ENCODE measurements at places on chromosomes 3 and 15.

DNA sequence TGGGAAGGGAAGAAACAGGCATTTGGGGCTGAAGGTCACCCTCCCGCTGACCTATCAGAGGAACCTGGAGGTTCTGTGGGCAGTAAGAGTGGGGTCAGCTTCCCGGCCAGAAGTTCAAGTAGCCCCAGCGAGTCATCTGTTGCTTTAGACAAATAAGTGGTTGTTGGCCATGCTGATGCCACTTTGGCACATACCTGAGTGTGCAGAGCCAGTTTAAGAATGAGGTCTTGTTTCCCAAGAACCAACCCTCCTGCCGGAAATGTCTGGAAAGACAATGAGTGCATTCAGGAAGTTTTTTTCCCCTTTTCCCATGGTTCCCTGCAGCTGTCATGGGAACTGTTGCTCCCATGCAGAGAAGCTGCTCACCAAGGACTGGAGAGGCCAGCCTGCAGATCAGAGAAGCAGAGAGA is 166.7 kb downstream of the ZNF621 start:
- DNase-seq, result no peak

DNA sequence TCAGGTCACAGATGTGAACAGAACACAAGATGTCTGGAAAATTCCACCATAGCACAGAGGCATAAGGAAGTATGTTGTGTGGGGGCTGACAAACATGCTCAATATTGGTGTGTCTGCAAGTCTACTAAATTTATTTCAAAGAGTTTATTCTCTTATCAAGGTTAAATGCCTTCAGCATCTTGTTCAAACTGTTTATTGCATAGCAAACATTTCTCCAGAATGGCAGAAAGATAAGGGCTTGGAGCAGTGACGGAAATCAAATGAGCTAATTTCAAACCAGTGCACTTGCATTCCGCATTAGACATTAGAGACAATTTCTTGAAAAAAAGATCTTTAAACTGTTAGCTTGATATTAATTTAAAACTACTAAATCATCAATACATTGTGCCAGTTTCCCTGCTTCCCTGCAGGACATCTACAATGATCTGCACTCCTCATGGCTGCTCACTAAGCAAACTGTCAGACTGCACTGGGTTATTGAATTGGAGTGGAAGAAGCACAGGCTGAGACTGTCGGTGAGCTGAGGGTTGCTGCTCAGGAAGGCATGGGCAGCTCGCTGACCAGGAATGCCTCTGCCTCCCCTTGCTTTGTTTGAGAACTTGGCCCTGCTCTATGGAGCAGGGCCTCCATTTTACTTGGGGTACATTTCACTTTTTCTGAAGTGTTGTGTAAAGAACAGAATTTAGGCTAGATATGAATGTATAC is 89.4 kb downstream of the KCNAB1 start:
- DNase-seq, result no peak

DNA sequence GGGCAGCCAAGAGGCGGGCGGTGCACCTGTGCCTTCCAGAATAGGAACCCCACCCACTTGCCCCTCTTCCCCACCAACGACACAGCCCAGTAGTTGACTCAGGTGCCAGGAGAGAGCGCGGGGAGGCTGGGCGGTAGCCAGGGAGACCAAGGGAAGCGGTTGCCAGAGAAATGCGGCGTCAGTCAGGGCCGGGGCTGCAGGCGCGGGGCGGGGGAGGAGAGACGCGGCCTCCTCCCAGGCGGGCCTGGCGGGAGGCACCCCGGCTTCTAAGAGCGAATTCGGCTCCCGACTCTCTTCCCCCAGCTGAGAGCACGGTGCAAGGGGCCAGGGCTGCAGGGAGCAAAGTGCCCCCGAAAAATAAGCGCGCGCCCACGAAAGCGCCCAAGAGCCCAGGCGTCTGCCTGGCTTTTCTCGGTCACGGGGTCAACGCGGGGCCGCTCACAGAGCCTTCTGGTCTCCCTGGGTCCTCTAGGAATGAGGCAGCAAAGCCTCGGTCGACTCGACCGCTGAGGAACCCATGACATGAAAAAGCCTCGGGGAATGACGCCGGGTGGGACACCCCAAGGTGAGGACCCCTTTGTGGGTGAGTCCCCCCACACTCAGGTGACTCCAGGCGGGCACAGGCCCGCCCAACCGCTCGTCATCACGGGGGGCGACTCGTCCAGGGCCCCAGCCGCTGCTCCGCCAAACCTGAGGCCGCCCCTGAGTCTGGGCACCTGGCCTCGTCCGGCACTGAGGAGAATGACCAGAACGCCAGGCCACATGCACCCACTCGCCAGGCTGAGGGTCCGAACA is 716 bp downstream of the CPEB1 start:
- no peak for DNase-seq

DNA sequence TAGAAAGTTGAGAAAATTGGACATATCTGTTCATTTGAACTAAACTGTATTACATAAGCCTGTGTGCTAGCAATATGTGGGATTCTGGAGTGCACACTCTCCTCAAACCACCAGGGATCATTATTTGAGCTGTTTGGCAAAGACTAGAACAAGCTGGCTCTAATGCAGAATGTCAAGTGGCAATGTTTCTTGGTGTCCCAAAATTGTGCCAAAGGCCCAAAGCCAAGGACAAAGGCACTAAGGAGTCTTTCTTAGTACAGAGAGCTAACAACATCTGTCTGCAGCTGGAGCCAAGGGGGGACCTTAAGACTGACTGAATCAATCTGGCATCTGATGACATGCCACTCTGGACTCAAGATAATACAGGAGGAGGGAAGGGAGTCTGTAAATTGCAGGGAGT is 76.7 kb upstream of the STRIT1 start:
- DNase-seq, result no peak

DNA sequence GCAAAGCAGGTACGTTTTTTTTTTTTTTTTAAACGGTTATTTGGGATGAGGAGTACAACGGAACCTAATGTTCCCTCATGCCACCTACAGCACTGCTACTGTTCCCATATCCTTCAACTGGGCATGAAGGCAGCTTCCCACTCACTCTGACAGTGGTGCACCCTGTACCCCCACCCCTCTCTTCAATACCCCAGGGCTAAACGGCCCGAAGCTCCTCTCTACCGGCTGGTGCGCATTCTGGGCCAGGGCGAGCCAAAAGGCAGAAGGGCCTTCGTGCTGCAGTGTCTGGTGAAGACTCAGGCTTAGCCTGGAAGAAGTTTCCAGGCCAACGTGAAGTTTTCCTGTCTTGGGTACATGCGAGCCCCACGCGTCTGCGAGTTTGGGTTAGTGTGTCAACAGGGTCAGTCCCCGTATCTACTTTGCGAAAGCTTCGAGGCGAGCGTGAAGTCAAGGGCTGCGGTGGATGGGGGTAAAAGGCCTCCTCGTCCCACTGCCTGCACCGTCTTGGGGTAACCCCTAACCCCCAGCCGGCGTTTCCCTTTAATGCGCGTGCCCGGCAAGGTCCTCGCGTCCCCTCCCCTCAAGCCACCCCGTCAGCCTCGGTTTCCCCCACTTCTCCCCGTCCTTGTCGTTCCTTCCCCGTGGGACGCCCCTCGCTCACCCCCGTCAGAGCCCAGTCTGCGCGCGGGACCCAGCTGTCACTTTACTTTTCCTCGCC is 765 bp upstream of the UBE2E2 start:
- DNase-seq, result no peak

DNA sequence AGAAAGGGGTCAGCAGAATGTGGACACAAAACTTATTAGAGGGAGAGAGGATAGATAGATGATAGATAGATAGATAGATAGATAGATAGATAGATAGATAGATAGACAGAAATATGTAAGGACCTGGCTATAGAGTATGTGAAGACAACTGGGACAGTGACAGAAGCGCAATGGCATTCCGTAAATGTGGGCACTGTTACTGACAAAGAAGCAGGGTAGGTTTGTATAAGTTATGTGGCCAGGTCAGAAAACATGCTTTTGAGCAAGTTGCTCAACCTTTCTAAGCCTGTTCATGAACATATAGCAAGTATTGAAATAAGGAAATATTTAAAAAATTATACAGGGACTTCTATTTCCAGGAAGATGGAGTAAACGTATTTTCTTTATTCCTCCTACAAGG is 17.3 kb upstream of the SNTN start:
- DNase-seq, result no peak

DNA sequence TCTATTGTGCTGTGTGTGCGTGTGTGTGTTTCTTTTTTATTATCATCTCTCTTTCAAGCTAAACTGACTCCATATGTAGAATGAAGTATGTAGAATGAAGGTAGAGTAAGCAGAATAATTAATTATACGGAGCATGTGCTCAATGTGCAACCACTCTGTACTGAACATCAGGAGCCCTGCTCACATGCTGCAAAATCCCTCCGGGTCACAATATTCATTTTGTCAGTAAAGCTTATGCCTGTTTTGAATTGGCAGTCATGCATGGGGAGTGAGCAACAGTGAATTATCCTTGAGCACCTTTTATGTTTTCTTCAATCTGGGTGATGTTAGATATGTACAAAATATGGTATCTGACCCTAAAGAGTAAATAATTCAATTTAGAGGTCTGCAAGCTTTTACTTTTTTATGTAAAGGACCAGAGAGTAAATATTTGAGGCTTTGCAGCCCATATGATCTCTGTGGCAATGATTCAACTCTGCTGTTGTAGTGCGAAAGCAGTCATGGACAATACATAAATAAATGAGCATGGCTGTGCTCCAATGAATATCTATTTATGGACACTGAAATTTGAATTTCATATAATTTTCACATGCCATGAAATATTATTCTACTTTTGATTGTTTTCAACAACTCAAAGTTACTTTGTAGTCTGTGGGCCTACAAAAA is 199.9 kb downstream of the VGLL3 start:
- no peak for DNase-seq

DNA sequence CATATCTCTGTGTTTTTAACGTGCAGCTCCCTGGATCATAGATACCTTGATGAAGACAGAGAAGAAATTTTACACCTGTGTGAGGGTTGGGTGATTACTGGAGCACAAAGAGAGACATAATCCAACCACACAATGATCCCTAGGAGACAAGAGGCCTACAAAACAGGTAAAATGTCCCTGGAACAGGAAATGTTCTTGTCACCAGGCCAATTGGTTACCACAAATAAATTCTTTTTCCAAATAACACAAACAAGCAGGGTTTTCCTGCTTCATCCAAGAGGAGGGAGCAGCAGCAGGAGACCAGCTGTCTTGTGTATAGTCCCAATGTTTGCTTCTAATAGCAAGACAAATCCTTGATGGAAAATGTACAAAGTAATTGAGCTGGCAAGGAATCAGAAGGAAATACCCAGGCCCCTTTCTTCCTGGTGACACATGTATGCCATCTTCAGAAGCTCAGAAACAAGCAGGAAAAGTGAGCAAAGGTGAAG is 1.4 kb downstream of the MGLL start:
- DNase-seq, result peak; percentile 76

- DNase-seq, result no peak
These were observed 7.2 kb upstream of the FBXW12 start for GRCh38 chr3:48364840-48365239.

DNA sequence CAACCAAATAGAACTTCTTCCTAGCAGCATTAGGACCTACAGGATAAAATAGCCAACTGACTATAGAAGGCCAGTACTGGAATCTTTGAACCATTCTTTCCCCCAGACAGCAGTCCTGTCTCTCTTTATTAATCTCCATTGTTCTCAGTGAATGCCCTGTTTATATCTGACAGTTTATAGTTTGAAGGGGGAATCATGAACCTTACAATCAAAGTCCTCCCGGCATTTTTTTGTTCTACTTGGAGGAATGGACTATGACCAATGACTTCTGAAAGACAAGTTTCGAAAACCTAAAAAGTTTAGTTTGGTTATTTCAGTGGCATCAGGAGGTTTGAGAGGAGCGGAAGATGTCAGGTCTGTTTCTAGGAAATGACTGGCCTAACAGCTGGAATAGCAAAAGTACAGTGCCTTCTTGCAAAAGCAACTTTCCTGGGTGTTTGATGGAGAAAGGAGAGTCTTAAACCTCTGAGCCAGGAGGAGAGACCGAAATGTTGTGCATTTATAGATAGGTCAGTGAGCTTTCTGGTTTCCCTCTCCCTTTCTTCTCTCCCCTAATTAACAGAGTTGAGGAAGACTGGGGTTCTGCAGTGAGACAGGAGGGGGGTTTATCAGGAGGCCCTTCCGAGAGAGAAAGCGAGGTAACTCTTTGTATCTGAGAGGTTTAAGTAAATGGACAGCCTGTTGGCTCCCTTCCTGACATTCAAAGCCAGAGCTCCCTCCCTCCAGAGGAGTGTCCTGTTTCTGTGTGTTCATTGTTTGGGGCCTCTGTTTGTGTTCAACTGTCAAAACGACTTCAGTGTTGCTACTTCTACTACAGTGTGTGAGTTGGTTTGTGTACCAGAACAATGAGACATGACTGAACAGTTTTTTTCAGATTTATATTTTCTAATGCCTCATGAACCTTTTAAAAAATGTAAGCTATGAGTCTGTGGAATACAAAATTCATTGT is 383.0 kb upstream of the RARB start:
- DNase-seq, result no peak

DNA sequence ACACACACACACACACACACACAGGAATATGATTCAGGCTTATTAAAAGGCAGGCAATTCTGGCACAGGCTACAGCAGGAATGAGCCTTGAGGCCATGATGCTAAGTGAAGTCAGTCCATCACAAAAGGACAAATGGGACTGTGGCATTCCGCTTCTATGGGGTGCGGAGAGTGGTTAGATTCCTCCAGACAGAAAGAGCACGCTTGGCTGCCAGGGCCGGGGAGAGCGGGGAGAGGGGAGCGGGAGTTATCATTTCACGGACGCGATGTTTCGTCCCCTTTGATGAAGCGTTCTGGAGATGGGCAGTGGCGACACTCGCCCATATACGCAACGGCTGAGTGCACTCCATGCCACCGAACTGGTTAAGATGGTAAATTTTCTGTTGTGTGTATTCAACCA is 58.5 kb upstream of the FAM174B start:
- no peak for DNase-seq

DNA sequence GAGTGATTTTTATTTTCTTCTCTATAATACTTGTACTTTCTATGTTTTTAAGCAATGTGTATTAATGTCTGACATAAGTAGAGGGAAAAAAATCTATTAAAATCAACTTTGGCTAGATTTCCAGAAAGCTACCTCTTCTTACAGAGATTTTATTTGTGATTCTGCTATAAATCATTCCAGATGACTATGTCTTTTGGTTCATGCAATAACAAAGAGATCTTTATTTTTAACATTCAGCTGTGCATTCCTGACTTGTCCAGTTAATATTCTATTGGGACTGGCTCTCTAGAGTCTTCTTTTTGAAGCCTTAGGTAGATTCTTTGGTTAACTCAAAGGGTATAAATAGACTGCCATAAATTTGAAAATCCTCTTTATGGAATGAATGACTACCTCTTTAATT is 74.3 kb upstream of the ARPP21 start:
- DNase-seq, result no peak

DNA sequence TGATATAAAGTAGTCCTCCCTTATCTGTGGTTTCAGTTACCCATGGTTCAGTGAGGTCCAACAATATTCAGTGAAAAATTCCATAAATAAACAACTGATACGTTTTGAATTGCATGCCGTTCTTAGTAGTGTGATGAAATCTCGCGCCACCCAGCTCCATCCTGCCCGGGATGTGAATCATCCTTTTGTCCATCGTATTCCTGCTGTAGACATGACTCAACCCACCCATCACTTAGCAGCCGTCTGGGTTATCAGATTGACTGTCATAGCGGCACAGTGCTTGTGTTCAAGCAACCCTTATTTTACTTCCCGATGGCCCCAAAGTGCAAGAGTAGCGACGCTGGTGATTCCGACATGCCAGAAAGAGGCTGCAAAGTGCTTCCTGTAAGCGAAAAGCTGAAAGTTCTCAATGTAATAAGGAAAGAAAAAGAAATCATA is 48.0 kb upstream of the MEX3B start:
- DNase-seq, result no peak

GRCh38 chr3:62727536-62727935 is 147.7 kb downstream of the CADPS start:
- no peak for DNase-seq

Data from NCI-H2081 treated with DMSO at 0.1 percent for 48 hours (cell line).